ENCODE measurements at places on chromosomes 13 and 19.

- no peak for DNase-seq
Measured at GRCh38 chr19:51521357-51521756, 10.1 kb downstream of the SIGLEC6 start.

DNA sequence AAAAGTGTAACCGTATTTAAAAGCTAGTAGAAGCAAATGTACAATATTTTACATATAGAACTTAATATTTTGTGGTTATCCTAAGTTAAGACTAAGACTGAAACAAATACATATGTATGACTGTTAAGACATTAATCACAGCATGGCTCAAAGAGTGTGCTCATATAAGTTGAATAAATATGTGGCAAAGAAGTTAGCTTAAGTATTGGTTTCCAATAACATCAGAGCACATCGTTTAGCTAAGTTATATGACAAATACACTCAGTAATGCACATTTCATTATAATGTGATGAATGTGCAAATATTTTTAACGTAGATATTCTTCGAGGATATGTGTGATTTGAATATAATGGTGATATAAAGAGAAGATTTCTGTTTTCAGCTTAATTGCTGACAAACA lies 253.8 kb downstream of the SLITRK5 start:
- DNase-seq, result no peak

DNA sequence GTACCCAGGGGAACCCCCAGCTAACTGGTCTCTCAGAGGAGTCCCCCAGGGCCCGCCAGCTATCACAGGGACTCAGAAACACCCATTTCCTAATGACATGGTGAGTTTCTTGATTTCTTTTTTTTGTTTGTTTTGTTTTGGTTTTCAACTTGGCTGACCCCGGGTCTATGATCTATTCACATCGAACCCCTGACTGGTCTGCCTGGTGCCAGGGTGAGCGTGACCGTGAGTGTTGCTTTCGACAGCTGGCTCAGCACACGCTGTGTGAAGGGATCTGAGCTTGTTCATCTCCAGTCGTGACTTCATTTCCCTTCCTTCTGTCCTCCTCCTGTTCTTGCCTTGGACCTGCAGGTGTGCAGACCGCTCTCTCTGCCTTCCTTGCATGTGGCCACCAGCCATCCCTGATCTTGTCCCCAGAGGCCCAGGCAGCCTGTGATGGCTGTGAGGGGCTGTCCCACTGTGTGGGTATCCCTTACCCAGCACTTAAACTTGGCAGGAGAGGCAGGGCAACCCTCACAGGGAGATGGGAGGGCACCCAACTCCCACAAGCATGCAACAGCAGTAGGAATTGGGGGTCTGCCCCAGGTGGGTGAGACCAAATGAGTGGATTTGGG lies 26.2 kb downstream of the TMEM161A start:
- no peak for DNase-seq

- DNase-seq, result no peak
Measured at GRCh38 chr13:90107661-90108060, 1239.8 kb upstream of the MIR17HG start.

GRCh38 chr19:2223391-2223790 lies 12.7 kb downstream of the PLEKHJ1 start:
- DNase-seq, result no peak

DNA sequence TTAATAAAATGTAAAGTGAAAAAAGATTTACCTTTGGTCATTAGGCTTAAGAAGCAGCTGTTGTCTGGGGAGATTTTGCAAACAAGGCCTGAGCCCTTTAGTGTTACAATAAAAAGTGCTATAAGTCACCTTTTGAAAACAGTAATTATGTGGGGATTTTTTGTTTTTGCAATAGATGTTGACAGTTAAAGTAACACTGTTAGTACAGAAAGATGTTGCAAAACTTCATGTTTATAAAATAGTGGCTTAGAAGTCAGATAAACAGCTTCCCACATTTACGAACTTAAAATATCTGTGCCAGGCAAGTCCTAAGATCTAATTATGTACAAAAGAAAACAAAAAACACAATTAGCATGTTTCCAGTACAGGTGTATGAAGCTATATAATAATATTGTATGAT lies 138.0 kb upstream of the IRS2 start:
- no peak for DNase-seq

GRCh38 chr13:42681326-42682100 lies 99.9 kb upstream of the FAM216B start:
- DNase-seq, result no peak

GRCh38 chr13:46106839-46107371 lies 2.1 kb upstream of the CPB2 start:
- no peak for DNase-seq

GRCh38 chr13:99847318-99847750 lies 124.2 kb downstream of the ZIC5 start:
- DNase-seq, result peak; percentile 32

DNA sequence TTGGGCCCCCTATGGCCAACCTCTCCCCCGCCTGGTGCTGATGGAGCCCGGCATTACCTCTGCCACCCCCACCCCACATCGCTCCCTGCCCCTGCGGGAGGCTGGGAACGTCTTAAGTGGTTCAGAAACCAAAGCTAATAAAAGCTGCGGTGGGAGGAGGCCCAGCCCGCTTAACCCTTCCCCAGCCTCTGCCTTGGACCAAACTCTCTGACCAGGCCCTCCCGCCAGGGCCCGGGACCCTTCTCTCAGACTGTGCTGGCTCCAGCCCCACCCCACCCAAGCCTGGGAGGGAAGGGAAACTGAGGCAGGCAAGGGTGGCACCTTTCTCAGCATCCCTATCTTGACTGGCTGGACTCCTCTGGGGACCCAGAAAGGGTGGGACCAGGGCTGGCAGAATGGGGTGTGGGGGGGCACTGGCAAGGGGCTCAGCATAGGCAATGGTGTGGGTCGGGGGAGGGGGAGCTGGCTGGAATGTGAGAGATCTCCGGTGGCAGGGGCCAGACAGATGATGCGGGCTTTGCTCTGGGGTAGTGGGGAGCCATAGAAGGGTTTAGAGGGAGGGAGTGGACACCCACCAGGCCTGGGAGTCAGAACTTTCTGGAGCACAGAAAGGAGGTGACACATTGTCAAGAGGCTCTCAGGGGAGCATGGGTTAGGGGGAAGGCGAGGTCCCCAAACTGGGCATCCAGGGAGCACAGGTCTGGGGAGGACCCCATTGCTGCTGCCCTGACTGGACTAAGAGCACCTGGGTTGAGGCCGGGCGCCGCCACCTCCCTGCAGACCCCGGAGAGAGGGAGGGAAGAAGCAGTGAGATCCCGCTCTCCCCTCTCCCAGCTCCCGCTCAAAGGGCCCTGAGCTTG lies 21.9 kb downstream of the SMIM24 start:
- no peak for DNase-seq

GRCh38 chr19:10826231-10826630 lies 9.8 kb downstream of the TMED1 start:
- no peak for DNase-seq

DNA sequence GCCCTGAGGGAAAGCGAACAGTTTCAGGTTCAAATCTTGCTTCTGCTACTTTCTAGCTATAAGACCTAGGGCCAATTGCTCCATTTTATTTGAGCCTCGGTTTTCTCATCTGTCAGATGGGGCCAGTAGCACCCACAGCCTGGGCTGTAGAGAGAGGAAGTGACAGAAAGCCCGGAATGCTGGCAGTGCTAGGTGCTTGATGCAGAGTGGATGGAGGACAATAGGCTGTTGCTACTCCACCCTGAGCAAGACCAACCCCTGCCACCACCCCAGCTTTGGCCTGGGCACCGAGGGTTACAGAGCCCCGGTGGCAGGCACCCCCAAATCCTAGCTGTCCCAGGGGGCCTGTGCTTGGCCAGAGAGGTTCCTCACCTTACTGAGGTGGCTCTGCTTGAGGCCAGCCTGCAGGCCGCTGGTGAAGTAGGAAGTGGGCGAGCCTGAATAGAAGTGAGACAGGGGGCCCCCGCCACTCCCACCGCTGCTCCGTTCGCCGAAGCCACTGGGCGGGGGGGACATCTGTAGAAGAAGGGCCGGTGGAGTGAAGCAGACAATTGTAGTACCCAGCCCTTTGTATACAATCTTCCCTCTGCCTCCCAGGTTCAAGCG lies 2.1 kb upstream of the FDX2 start:
- no peak for DNase-seq

GRCh38 chr19:41802770-41803169 lies 6.4 kb downstream of the CEACAM3 start:
- DNase-seq, result no peak

DNA sequence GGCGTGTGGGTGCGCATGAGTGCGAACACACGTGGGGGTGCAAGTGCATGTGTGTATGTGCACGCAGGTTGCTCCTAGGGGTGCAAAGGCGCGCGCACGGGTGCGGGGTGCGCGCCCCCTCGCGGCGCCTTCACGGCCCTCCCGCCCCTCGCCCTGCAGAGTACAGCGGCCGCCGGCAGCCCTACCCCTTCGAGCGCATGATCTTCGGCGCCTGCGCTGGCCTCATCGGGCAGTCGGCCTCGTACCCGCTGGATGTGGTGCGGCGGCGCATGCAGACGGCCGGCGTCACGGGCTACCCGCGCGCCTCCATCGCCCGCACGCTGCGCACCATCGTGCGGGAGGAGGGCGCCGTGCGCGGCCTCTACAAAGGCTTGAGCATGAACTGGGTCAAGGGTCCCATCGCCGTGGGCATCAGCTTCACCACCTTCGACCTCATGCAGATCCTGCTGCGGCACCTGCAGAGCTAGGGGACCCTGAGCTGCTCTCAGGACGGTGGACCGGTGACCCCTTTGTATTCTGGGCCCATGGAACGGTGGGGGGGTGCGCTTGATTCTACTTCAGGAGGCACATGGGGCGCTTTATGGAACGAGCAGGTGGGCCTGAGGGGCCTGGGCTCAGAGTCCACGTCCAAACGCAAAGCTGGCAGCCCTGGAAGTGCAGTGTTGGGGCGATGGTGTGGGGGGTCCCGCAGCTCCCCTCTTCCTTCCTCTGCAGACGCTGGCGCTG lies 27.7 kb downstream of the TMEM161A start:
- DNase-seq, result no peak

- DNase-seq, result no peak
Measured at GRCh38 chr13:113078902-113079780, 26.4 kb upstream of the F7 start.

DNA sequence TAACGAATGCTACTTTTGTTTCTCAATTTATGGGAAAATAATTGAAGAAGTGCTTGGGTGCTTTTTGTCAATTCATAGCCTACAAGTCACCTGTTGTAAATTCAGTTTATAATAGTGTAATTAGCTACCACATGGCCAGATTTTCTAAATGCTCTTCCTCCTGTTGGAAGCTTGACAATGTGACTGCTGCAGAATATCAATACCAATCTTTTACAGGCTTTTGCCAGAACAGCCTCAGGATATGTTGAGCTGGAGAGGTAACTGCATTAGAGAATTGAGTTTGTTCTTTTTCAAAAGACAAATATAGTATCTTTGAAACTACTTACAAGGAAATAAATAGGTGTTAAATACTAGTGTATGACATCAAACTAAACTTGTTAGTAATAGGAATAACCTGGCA lies 277.8 kb downstream of the POU4F1 start:
- DNase-seq, result no peak

DNA sequence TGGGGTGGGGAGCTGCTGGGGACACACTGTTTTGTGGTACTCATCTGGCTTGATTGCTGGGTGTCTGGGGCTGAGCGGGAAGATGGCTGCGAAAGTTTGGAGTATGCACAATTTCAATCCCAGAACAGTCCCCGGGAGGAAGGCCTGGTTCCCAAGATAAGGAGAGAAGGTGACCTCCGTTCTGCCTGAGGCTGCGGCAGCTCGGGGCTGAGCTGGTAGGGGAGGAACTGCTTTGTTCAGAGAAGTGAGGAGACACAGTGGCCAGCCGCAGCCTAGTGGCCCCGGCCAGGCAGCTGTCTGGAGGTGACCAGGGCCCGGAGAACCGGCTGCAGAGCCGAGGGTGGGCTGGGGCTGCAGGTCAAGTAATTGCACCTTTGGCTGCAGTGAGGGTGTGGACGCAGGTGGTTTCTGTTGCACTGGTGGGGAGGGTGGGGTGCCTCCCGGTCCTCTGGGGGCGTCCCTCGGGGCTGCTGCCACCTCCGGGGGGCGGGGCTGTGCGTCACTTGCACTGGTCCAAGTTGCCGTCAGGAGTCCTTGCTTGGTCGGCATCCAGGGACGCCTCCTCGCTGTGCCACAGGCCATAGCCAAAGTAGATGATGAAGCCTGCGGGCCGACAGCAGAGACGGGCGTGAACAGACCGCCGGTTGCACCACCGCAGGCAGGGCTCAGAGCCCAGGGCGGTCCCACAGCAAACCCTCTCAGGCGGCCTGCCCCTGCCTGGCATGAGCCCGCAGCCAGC lies 81.3 kb downstream of the SLC7A1 start:
- DNase-seq, result no peak

DNA sequence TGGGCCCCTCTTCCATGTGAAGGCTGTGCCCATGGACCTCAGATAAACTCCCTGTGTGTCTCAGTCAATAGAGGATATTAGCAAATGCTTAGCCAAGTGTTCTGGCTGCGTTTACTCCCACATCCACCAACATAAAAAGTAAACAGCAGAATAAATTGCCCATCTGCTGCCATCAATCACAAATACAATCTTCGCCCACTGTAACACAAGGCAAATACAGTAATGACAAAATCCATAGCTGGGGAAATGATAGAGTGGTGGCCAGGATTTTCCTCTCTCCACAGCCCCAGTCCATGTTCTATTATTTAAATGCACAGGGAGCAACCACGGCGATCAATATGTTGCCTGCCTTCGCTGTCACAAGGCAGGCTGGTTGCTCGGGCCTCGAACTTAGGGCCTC lies 376.5 kb downstream of the UQCRFS1 start:
- DNase-seq, result no peak

- DNase-seq, result no peak
Measured at GRCh38 chr19:13100841-13101589, 1.6 kb downstream of the LYL1 start.

DNA sequence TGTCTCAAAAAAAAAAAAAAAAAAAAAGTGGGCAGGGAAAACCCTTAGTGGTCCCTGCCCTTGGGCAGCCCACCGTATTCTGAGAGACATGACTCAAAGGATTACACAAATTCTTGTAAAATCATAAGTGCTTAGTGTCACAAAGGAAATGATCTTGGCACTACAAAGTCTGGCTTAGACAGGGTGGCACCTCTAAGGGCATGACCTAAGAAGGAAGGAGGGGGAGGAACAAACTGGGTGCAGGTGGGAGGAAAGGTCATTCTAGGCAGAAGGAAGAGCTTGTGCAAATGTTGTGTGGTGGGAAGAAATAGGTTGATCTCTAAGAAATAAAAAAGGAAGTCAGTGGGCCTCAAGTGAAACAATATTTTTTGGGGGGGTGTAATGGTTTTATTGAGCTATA lies 10.4 kb downstream of the PNPLA6 start:
- no peak for DNase-seq

- no peak for DNase-seq
Measured at GRCh38 chr13:45333977-45334922, 6.7 kb downstream of the TPT1 start.

GRCh38 chr13:40204246-40204645 lies 462.2 kb downstream of the FOXO1 start:
- DNase-seq, result no peak

DNA sequence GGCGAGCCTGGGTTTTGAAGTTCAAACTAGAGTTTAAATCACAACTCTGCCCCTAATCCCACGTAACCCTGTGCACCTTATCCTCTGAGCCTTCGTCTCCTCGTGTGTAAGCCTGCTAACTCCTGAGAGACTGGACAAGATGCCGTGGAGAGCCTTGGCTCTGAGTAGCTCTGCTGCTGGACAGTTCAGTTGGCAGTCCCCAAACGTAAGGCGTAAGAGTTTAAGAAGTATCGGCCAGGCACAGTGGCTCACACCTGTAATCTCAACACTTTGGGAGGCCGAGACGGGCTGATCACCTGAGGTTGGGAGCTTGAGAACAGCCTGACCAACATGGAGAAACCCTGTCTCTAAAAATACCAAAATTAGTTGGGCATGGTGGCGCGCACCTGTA lies 4.7 kb upstream of the CD79A start:
- no peak for DNase-seq

GRCh38 chr13:78597602-78597932 lies 5.8 kb downstream of the POU4F1 start:
- DNase-seq, result no peak

Data from NCI-H774 (cell line).